Choroid plexus epithelial cell (primary cell): ENCODE measurements at places on chromosomes 4 and X.

DNA sequence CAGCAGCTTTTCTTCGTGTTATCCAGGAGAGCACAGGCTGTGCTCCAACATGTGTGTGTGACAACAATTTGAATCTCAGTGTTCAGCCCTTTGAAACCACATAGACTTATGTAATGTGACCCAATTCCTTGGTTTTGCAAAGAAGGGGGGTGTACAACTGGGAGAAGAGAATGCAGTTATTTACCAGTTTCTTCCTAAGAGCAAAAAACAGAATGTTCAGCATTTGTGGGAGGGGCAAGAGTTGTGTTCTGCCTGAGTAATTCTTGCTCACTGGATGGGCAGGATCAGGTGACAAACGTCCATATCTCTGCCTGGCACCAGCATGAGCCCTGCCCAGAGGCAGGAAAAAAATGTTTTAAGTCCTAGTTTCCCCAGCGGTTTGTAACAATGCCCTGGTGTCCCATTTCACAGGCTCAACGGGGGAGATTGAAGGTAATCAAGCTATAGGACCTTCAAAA, 72.0 kb downstream of the PRPS1 start:
- peak; percentile 96 for DNase-seq

DNA sequence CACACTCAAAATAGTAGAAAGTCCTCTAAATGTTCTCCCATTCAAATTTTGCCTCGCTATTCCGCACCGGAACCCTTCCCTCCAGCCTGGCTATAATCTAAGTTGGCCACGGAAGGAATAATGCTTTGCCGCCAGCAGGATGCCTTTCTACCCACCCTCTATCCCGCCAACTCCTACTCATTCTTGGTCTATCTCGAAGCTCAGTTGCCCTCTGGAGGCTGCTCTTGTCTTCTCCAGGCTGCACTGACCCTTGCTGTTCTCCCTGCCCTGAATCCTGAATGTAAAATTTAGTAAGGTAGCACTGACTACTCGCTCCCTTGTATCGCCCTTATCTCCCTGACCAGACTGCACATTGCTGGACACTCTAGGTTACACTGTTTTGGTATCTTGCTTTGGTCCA, 212.4 kb downstream of the MGST2 start:
- DNase-seq: no peak

DNA sequence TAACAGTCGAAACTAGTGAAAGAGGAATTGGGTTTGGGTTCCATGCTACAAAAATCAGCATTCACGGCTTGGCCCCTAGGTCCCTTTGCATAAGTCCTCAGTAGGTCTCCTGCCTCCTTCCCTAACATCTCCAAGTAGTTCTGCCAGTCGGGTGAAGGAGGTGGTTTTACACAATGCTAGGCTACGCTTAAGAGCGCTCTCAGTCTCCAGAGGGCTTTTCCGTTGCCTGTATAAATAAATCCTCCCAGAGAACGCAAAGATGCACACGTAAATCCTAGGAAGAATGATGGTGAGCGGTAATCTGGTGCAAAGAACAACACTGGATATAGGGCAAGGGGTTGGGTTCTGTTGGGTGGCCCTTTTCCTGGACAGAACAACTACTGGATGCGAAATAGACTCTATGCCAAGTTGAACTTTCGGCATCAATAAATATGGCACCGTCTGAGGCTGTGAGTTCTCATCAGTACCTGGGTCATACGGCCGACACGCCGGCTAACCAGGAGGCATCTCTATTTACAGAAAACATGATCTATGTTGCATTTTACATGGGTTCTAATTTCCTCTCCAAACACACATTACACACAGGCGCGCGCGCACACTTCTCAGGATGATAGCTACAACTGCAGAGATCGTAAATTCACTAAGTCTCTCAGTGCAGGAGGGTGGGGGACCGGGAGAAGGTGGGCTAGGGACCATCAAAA, 1.3 kb downstream of the CAMK2D start:
- DNase-seq: peak; percentile 63

DNA sequence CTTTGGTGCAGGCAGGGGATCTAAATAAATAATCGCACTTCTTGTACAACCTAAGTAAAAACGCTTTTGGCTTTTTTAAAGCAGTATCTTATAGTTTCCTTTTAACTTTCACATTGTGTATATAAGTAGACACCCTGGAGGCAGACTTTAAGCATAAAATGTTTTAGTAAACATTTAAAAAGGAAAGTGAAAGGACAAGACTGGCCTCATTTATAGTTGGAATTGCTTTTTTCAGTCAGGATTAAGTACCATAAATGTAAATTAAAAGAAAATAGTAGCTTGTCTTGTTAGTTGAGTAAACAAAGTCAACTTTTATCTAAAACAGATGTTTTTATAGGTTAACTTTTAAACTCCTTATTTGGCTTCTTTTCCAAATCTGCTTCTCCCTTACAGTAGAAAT, 39.7 kb downstream of the PTPN13 start:
- peak; percentile 29 for DNase-seq

- peak; percentile 6 for DNase-seq
Observed at GRCh38 chr4:3747581-3747904, 18.6 kb upstream of the ADRA2C start.

DNA sequence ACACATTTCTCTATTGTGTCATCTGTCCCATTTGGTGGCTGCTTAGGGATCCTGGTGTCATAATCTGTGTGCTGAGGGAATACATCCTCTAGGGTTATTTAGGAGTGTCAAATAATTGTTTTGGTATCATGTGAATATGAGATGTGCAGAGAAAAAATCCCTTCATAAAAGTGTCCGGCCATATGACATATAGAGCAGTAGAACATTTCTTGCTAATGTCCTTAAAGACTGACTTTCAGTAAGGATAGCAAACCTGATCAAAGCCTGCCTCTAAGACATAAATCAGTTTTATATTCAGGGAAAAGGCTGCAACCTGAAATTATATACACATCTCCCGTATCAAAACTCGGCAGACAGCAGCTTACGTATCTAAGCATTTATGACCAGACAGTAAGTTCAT, 211.6 kb downstream of the ADAM29 start:
- no peak for DNase-seq

GRCh38 chrX:136115904-136116297, 31.4 kb upstream of the FHL1 start:
- DNase-seq: no peak

- DNase-seq: no peak
Observed at GRCh38 chr4:39406763-39407583, at the start of gene KLB. Gene KLB (plus strand): TSS chr4:39406930. CDS start chr4:39406950, 20 bp downstream.

DNA sequence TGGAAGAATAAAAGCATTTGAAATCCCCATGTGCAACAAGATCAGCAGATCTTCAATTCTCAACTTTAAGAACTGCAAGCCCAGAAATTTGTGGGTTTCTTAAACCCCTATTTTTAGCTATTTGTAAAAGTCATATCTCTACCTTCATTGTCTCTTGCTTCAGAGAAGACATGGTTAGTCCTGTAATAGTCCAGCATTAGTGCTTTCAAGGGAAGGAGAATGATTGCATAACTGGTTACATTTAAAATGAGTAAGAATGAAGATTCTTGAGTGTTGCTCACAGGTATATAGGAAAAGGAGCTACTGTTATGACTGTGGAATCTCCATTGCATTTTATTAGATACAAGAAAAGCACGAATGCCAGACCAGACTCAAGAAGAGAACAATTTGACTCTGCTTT, 84.0 kb downstream of the CCSER1 start:
- DNase-seq: no peak

GRCh38 chr4:85910985-85911384, 436.0 kb downstream of the ARHGAP24 start:
- no peak for DNase-seq

DNA sequence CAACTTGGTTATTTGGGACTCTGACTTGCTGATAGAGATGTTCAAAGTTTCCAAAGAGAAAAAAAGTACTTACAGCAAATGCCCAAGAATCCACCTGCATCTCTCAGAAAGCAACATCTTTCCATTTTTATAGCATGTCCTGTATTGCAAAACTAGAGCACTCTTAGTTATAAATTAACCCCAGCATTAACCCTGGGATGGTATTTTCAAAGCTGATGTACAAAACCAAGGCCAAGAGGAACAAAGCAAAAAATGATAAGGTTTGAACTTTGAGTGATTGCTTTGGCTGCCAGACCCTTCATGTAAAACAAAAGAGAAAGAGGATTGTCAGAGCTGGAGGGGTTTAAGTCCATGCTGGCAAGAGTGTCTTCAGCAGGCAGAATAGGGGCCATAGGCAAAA, at the start of gene SERPINA7:
TSS of gene SERPINA7 (minus strand) at position 103 of the 400 bp plus-strand sequence. CDS start 1,669 bp downstream, outside the sequence.
- no peak for DNase-seq

DNA sequence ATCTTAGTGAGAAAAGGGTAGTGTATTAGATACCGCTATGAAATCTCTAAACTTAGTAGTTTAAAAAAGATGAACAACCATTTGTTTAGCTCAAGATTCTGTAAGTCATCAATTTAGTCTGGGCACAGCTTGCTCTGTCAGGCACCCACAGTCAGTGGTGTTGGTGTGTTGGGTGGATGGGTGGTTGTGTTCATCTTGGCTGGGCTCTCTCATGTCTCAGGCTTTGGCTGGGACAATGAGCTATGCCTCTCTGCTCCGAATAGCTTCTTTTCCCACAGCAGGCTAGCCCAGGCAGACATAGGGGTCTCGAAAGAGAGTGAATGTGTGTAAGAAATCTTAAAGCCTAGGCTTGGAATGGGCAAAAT, 127.0 kb upstream of the GATB start:
- no peak for DNase-seq

- no peak for DNase-seq
Observed at GRCh38 chr4:182231496-182231895, 11.7 kb upstream of the TENM3 start.

DNA sequence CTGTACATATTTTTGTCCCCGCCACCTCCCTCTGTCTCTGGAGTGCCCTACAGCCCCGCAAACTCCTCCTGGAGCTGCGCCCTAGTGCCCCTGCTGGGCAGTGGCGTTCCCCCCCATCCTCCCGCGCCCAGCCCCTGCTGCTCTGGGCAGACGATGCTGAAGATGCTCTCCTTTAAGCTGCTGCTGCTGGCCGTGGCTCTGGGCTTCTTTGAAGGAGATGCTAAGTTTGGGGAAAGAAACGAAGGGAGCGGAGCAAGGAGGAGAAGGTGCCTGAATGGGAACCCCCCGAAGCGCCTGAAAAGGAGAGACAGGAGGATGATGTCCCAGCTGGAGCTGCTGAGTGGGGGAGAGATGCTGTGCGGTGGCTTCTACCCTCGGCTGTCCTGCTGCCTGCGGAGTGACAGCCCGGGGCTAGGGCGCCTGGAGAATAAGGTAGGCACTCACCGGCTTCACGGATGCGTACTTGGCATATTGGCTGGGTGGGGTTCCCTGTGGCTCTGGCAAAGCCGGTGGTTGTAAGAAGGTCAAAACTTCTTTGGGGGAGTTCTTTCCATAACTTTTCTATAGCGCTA, 653 bp downstream of the HHIP start:
- peak; percentile 24 for DNase-seq

DNA sequence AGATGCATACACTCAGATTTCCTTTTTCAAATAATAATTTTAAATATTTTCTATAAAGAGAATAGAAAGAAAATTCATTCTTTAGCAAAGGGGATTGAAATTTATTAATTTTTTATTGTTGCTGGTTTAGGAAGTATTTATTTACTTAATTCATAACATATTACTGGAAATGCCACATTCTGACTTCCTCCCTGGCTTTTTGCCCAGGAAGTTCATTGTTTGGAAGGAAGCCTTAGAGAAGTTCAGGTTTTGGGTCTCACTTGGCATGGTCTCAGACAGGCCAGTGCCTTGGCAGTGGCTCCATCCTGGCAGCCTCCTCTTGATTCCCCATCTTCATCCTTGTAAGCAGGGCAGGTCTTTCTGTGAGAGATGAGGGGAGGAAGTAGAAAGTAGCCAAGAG, 50.5 kb downstream of the IL15 start:
- DNase-seq: no peak

DNA sequence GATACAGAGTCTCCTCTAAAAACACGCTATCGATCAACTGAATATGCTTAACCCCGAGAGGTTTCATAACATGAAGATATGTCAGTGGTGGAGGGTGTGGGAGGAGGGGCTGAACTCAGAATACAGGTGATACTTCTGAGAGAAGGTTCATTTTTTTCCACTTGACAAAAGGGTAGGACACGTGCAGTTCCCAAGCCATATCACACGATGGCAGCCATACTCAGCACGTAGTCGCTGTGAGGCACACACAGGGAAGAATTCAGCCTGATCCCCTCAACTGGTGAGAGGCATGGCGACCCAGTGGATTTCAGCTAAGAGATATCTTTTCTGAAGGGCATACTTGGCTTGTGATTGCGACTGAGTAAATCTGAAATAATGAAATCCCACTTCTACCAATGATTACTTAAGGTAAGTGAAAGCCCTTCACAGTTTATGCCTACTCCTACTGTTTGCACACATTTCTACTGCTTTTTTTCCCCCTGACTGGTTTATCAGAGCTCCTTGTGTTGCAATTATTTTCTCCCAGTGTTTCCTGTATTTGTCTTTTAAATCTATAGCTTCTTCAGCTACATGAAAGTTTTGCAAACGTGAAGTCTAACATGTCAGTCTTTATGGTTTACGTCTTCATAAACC, 133.1 kb downstream of the CORIN start:
- DNase-seq: peak; percentile 67
